Hepatocyte (in vitro differentiated cells): ENCODE measurements at places on chromosomes 3 and 15.
A peak's percentile ranks its signal among the peaks of the same experiment; 100 is the strongest.

- DNase-seq = peak; percentile 21
Measured at GRCh38 chr3:138686771-138687221, 78.2 kb downstream of the FAIM start.

DNA sequence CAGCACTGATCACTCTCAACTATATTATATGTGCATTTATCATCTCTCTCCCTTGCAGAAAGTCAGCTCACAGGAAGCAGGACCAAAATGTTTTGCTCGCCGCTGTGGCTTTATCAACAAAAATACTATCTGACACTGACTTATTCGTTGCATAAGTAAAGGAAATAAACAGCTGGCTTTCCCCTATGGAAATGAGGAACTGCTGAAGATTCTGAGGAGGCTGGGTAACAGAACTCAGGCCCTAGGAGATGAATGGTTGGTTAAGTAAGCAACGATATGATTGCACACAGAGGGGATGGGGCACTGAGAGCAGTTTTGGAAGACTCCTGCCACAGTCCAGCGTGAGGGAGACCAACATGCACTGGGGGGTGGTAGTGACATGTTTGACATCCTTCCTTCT is 181.1 kb downstream of the STT3B start:
- DNase-seq = no peak

DNA sequence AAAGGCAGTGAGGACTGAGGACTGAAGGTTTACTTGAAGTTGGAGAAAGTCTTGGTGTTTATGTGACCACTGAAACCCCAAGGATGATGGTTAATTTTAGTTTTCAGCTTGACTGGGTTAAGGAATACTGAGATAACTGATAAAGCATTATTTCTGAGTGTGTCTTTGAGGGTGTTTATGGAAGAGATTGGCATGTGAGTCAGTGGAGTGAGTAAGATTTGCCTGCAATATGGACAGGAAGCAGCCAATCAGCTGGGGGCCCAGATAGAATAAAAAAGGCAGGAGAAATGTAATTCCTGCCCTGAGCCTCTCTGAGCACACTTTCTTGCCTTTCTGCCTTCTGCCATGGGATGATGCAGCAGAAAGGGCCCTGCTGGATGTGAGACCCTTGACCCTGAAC is 92.4 kb downstream of the KBTBD8 start:
- peak; percentile 5 for DNase-seq

DNA sequence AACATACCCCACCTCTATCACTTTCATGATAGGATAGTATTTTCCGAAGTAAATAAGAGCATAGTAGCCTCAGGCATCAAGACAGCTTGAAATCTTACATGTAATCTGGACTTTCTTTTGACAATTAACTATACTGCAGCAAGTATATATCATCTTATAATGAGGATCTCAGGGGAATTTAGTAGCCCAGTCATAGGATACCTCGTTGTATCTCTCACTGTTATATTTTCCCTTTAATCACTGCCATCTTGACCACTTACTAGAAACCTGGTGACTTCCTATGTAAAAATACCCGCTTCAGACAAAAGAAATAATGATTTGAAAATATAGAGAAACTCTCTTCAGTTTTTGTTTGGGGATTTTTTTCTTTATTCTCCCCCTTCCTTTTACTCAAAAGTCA is 88.2 kb downstream of the SERPINI1 start:
- DNase-seq = no peak

- no peak for DNase-seq
Measured at GRCh38 chr3:178405531-178405930, 130.7 kb upstream of the KCNMB2 start.

DNA sequence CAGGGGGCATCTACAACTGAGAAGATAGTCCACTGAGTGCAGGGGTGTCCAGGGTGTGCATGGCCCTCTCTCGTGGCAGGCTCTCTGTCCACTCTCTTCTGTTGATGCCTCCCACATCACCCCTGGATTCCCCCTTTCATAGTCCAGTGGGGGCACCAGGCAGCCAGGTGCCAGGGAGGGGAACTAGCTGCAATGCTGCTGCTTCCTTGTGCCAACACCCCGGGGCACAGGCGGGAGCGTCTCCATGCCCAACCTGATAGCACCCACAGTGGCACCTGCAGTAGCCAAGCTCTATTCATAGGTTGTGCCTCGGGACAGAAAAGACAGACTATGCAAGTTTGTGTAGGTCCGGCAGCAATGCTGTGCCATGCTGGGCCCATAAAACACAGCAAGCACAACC is 11.7 kb downstream of the DUOX2 start:
- DNase-seq = no peak

- DNase-seq = no peak
Measured at GRCh38 chr3:129994883-129995559, 20.5 kb downstream of the TRH start.

DNA sequence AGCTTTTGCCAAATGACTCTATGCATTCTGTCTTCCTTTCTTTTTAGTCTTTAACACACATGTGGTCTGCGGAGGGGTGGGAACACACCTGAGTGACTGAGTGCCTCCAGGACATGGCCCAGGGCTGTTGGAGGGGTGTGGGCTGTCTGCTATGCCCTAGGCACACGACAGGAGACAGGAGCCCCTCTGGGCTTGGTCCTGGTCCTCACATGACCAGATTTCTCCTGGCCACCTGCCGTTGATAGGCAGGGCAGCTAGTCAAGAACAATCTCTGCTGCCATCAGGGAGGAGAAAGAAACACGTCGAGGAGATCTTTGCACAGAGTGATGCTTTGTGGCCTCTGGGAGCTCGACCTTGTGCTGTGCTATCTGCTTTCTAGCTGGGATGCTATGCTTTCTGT is 176.6 kb downstream of the KLF13 start:
- DNase-seq = no peak

GRCh38 chr3:107689355-107689754 is 166.6 kb downstream of the BBX start:
- no peak for DNase-seq

GRCh38 chr3:35505181-35505580 is 134.1 kb upstream of the ARPP21 start:
- DNase-seq = peak; percentile 60

DNA sequence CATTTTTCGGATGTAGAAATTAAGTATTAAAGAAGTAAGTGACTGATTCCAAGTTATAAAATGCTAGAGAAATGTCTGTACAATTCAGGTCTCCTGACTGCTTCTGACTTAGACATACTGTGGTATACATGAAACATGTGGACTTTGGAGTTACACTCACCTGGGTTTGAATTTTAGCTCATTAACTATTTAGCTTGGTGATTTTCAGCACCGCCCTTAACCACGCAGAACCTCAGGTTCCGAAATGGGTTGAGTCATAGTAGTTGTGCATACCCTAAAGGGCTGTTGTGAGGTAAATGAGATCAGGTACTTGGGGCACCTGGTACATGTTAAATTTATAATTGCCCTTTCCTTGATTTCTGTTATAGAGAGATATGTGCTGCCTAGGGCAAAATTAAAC is 32.9 kb upstream of the UTS2B start:
- DNase-seq = no peak

DNA sequence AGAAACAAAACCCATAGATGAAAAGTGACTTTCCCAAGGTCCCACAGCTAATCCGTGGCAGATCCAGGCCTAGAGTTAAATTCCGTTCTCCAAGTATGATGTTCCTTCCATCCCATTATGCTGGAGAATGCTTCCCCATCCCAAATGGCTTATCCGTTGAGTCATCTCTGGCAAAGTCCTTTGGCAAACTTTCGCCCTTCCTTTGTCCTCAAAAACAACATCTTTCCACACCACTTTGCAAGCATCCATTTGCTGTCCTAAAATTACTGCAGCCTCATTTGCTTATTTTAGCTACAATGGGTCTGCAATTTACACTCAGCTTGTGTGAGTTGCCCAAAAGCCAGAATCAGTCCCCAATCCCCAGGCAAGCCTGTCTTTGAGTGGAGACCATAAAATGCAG is 304.0 kb upstream of the TLE3 start:
- no peak for DNase-seq

DNA sequence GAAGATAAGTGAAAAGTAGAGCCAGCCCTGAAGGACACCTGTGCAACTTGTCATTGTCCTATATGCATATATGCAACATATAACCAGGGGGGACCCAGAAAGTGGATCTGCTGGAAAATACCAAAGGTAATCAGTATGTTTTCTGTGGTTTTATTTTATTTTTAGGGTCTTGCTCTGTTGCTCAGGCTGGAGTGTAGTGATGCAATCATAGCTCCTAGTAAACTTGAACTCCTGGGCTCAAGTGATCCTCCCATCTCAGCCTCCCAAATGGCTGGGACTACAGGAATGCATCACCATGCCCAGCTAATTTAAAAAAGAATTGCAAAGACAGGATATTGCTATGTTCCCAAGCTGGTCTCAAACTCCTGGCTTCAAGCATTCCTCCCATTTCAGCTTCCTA is 18.0 kb upstream of the ALDH1A2 start:
- no peak for DNase-seq

DNA sequence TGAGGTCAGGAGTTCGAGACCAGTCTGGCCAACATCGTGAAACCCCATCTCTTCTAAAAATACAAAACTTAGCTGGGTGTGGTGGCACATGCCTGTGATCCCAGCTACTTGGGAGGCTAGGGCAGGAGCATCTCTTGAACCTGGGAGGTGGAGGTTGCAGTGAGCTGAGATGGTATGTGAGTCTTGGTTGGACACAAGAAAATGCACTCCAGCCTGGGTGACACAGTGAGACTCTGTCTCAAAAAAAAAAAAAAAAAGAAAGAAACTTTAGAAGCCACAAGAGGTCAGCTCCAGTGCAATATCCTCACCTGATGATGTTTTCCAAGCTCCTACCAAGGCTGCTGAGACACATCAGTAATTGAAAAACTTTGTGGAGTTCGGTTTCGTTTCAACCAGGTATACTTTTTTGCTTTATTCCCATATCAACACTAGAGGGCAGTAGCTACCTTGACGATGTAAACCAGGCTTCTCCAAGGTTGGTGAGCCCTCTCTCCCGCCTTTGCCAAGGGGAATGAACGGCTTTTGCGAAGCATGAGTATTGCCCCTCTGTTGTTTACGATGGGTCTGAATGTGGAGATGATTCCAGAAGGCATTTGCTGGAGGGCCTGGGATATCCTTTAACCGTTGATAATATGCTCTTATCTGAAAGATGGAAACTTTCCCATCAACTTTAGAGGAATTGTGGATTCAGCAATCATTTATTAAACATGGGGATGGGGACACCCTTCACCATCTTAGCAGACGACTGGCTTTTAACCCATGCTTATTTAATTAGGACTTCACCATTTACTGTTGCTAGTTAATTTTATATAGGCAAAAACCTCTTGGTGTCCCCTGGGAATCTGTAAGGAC is 202.8 kb downstream of the SV2B start:
- peak; percentile 84 for DNase-seq

DNA sequence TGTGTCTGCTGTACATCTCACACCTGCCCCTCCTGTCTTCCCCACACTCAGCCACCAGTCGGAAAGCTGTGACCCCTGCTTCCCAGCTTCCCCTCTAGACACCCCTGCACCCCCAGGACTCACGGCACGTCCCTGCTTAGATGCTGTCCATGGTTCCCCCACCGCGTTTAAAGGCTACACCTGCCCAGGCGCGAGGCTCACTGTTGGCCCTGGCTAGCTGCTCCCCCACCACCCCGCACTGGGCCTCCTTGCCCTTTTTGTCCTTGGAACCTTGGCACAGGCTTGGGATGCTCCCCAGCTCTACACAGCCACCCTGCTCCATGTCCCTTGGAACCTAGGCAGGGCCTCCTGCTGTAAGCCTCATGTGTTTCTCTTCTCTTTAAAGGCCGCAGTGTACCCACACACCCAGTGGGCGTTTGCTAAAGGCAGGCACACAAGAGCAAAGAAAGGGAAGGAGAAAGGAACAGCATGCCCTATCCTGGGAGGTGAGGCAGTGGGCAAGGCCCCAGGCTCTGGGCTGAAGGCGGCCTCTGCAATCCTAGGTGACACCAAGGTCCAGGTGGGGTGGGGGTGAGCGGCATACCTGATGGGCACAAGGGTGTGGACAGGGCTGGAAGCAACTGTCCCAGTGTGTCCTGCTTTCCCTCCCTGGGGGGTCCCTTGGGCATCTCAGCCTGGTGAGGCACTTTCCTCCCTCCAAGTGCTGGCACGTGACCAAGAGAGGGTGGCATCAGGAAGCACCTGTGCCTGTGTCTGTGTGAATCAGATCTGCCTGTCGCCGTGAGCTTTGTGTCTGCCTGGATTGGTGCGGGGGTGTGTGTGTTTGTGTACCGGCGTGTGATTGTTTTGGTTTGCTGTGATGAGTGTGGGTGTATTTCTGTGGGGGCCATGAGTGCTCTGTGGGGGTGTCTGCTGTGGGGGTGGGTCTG is 54.4 kb downstream of the TPRA1 start:
- DNase-seq = no peak

DNA sequence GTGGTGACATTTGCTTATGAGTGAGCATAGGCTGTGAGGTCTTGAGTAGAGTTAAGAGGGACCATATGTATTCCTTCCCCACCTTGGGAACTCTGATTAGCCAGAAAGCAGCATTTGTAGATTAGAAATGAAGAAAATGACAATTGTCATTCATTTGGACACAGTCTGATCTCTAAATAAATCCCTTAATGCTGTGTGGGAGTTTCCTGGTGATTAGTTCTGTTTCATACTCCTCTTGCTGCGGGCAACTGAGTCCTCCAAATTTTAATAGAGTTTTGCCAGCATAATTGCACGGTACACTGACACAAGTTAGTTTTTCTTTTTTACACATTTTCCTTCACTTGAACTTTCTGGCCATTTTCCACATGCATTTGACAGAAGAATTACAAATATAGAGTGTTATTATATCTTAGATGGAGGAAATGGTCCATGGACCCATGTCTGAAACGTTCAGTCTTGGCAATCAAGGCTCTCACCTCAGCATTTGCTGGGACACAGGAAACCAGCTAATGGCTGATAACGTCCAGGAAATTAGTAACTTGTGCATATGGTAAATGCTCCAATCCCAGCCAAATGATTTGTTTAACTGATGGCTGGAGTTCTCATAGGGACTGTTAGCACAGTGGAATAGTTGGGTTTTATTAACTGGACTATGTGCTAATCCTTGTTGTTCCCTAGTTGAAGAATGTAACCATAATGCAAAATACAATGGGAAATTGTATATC is 321.2 kb downstream of the RBMS3 start:
- DNase-seq = no peak

- DNase-seq = no peak
Measured at GRCh38 chr3:134641671-134642300, 9.0 kb downstream of the KY start.

GRCh38 chr3:195774917-195775316 is 36.8 kb downstream of the MUC4 start:
- DNase-seq = peak; percentile 50

DNA sequence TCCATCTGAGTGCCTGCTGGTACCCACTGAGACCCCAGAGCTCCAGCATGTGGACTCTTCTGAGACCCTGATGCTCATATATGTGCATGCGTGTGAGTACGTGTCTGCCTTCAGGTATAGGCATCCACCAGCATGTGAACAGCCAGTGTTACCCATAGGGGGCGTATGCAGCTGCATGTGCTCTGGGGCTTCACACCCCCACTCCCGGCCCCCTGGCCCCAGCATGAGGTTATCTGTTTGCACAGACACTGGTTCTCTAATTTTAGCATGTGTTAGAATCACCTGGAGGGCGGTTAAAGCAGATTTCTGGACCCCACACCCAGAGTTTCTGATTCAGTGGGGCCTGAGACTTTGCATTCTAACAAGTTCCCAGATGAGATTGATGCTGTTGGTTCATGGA is 824 bp upstream of the CILP start:
- DNase-seq = peak; percentile 45

GRCh38 chr3:186290796-186291195 is 71.2 kb downstream of the DGKG start:
- no peak for DNase-seq
